Kasumi-1 (cell line): ENCODE measurements at places on chromosomes 16 and 17.

DNA sequence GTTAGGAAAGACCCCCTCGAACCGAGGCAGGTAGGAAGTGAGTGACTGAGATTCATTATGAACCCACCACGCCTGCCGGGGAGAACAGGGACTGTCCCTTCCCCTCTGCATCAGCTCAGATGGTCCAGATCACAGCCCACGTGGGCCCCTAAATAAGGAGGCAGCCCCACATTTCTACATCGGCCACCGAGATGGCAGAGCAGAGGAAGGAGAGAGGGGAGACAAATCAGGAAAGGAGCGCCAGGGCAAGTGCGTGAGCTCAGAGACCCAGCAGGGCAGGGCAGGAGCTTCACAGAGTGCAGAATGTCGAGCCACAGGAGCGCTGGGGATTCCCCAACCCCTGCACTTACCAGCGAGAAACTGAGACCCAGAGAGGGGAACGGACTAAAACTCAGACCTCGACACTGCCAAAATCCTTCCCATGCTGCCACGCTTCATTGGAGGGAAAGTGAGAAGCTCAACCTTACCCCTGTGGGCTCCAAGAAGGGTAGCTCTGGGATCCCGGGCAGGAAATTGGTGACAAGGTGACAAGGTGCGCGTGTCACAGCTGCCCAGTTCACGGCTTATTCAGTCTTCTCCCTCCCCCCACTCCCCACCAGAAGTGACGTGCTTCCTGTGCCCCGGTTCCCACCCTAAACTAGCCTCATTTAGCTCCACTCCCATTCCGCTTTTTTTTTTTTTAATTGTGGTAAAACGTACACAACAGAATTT lies at the start of gene ICAM2:
TSS of gene ICAM2 (minus strand) at position 578 of the 711 bp plus-strand sequence. CDS start 13,942 bp downstream, outside the sequence.
- peak; percentile 78 for DNase-seq

- DNase-seq: no peak
Observed at GRCh38 chr16:64580558-64580957, 541.3 kb downstream of the CDH11 start.

DNA sequence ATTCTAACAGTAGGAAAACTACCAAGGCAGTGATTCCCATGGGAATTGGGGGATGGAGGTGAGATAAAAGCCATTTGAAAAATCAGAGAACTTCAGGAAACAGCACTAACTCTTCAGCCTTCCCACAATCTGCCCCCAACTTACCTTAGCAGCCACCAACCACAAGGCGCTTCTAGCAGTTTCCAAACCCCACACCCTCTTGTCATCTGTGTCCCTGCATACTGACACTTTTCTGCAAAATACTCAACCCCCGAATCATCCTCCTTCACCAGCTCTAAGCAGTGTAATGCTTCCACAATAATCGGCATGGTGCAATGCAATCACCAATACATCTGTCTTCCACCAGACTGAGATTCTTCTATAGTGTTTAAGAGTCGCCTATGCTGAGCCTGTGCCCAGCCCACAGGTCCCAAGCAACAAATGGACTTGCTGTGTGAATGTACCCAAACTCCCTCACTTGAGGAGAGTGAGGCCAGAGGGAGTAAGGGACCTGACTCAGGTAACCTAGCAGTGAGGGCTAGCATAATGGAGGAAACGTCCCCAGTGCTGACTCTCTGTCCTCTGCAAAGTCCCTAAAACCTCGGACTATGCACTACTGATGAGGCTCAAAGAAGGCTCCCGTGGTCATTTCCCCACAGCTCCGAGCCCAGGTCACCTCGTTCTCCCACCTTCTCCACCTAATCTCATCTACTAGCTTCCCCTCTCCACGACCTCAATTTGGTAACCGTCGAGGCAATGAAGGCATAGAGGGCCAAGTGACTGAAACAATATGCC lies 943 bp downstream of the DYNC1LI2 start:
- DNase-seq: no peak

GRCh38 chr17:36592316-36592715 lies 637 bp downstream of the DHRS11 start:
- peak; percentile 16 for DNase-seq

GRCh38 chr17:38656959-38657823 lies 17.6 kb downstream of the EPOP start:
- DNase-seq: peak; percentile 65

DNA sequence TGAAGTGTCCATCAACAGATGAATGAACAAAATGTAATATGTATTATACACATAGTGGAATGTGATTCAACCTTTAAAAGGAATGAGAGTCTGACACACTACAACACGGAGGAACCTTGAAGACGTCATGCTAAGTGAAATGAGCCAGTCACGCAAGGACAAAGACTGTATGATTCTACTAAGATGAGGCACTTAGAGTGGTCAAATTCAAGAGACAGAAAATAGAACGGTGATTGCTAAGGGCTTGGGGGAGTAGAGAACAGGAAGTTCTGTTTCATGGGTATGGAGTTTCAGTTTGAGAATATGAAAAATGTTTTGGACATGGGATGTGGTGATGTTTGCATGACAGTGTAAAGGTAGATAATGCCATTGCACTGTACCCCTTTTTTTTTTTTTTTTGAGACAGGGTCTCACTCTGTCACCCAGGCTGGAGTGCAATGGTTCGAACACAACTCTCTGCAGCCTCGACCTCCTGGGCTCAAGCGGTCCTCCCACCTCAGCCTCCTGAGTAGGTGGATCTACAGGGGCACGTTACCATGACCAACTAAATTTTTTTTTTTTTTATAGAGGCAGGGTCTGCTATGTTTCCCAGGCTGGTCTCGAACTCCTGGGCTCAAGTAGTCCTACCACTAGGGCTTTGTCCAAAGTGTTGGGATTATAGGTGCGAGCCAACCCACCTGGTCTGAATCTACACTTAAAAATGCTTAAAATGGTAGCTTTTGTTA lies 2.9 kb upstream of the CCDC102A start:
- DNase-seq: peak; percentile 47

DNA sequence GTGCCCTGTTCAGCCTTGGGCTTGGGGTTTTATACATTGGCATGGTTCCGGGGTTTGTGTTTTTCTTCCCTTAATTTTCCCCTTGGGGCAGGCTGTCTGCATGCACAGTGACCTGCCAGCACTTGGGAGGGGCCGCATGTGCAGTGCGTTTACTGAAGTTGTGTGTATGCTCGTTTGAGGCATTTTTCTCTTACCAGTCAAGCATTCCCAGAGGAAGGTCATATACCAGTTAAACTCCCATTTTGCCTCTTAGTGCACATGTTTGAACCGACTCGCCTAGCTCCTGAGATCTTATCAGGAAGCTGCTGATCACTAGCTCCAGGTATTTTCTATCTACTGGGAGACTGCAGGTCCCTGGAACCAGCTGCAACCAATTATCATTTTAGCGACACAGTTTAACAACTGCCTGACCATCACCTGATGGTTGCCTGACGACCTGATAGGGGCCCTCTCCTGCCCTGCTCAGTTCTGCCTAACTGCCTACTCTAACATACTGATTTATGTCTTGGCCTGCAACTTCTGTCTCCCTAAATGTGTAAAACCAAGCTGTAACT lies 51.4 kb downstream of the MFSD11 start:
- no peak for DNase-seq

GRCh38 chr17:61160789-61161445 lies 238.7 kb upstream of the TBX2 start:
- DNase-seq: no peak

- no peak for DNase-seq
Observed at GRCh38 chr17:50268743-50269275, 5.5 kb upstream of the TMEM92 start.

DNA sequence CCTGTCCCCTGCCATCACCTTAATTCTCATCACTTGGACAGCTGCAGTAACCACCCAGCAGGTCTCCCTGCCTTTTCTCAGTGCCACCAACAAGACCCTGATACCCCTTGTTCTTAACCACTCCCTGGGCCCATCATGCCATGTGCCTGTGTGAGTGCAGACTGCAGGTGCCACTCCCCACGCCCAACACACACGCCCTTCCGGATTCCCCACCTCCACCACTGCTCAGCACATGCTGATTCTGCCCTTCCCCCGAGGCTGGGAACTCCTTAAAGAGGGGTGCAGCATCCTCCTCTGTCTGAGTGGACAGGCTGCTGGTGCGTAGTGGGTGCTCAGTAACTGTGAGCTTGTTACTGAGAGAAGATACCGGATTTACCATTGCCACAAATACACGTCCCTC lies 52.4 kb downstream of the PLD6 start:
- DNase-seq: no peak

GRCh38 chr16:2955438-2955778 lies 8.7 kb upstream of the KREMEN2 start:
- no peak for DNase-seq

- DNase-seq: no peak
Observed at GRCh38 chr17:73795730-73796129, 151.5 kb upstream of the SDK2 start.

GRCh38 chr17:8466873-8467272 lies 31.2 kb downstream of the NDEL1 start:
- DNase-seq: no peak

- no peak for DNase-seq
Observed at GRCh38 chr17:17506181-17506741, 10.1 kb upstream of the RASD1 start.

DNA sequence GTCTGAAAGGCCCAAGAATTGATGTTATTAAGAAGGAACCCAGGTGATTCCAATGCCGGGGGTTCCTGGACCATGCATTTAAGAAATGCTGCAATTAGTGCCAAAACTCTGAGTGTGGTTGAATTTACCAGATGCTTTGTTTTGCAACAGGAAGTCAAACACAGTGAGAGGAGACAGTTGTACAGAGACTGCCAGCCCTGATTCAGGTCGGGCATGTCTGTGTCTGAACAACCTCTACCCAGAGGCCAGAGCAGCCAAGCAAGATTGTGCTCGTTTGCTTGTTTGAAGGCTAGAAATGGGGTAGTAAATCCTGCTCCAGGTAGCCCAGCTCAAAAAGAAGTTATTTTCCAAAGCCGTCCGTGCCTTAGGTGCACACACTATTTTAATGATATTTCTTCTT lies 412.4 kb upstream of the ERCC4 start:
- no peak for DNase-seq

- DNase-seq: peak; percentile 29
Observed at GRCh38 chr16:58628845-58629732, 537 bp downstream of the CNOT1 start.

GRCh38 chr17:280901-281300 lies 71.7 kb downstream of the RPH3AL start:
- no peak for DNase-seq

DNA sequence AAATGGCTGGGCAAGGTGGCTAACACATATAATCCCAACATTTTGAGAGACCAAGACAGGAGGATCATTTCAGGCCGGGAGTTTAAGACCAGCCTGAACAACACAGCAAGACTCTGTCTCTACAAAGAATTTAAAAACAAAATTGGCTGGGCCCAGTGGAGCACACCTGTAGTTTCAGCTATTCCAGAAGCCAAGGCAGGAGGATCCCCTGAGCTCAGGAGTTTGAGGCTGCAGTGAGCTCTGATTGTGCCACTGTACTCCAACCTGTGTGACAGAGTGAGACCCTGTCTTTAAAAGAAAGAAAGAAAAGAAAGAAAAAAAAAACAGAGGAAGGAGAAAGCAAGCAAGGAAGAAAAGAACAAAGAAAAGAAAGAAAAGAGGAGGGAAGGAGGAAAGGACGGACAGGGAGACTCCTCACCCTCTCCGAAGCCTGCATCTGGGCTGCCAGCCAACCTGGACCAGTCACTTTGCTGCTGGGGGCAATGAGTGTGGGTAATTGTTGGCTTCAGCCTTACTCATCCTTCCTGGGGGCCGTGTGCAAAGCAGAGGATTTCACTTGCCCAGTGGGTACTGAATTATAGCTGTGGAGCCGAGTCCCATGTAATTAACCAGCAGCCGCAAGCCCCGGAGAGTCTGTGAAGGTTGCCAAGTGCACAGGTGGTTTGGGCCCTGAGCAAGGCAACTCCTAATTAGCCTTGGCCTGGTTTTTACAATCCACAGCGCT lies 6.7 kb upstream of the MT4 start:
- DNase-seq: no peak

GRCh38 chr17:30165147-30165546 lies 48.5 kb downstream of the NSRP1 start:
- DNase-seq: no peak

DNA sequence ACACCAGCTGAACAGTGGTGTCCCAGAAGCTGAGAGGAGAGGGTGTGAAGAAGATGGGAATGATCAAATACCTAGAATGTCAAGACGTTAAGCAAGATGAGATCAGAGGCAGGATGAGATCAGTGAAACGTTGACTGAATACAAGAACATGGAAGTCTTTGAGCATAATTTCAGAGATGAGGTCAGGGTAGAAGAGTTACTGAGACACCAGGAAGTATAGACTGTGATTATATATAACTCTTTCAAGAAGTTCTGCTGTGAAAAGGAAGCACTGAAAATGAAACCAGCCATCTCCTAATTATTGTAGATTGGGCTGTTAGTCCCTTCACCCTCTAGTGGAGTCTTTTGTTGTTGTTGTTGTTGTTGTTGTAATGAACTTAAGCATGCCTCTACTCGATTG lies 9.1 kb downstream of the SHCBP1 start:
- DNase-seq: no peak

- no peak for DNase-seq
Observed at GRCh38 chr17:80169107-80169506, 723 bp upstream of the CARD14 start.

- DNase-seq: no peak
Observed at GRCh38 chr16:10088380-10088793, 93.8 kb downstream of the GRIN2A start.
